ENCODE measurements at places on chromosomes 3 and 15.

GRCh38 chr15:28002136-28002861 is 96.8 kb downstream of the OCA2 start:
- no peak for DNase-seq

- DNase-seq = no peak
Measured at GRCh38 chr3:189635339-189635738, 4.2 kb downstream of the TP63 start.

DNA sequence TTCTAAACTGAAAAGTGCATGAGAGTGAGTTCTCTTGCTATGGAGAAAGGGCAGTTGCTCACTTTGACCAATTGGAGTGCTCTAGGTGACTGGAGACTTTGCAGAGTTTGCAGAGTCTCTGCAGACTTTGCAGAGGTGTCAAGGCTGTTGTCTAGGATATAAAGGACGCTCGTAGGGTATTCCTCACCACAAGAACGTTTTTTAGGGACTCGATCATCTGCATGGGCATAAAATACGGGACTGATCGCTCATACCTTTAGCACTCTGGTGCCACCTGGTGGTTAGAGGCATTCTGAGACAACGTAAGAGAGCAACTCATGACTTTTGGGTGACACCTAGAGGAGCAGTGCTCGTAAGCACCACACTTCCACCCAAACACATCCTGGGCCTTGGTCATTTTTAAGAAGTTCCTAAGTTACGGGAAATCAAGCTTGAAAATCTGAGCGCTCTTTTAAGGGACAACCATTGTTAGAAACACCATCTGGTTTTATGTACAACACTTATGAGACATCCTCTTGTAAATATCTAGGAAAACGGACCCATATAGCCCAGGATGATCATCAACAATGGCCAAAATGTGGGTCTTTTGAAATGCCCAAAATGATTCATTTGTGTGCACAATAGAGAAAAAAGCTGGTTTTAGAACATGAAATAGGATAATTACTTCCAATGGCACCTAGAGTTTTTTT is 51.6 kb upstream of the XCR1 start:
- peak; percentile 79 for DNase-seq

DNA sequence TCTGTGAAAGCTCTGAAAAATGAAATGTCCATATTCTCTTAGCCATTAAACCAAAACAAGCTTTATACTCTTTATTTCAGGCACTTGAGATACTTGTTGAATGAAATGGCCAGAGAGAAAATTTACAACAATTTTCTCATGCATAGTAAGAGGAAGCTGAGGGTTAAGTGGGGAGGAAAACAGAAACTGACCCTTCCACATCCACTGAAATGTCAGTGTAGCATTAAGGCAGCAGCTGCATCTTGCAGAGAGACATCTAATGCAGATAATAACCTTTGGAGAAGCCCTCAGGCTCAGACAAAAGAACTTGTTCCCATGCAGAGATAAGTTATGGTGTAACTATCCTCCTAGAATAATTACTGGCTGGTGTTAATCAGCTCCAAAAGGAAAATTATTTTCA is 34.0 kb downstream of the ZDHHC23 start:
- DNase-seq = no peak

DNA sequence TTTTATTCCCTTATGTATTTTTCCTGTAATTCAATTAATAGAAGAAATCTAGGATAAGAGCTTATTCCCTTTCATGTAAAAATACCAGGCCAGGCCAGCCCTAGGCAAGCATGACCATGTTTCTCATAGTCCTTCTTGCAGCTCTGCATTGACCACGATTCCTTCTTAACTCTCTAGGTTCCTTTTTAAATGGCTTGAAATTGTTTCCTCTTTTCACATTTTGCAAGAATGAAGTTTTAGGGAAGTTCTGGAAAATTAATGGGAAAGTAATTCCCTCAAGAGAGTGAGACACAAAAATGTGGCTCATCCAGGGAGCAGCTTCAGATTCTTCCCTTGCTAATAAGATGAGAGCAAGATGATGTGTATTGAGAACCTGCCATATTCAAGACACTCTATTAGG is 116.5 kb upstream of the FGF7 start:
- DNase-seq = no peak

- DNase-seq = no peak
Measured at GRCh38 chr15:39358441-39359041, 222.3 kb upstream of the THBS1 start.

GRCh38 chr15:95630683-95631082 is 699.8 kb upstream of the NR2F2 start:
- no peak for DNase-seq

GRCh38 chr3:73664389-73664788 is 39.6 kb upstream of the PDZRN3 start:
- no peak for DNase-seq

DNA sequence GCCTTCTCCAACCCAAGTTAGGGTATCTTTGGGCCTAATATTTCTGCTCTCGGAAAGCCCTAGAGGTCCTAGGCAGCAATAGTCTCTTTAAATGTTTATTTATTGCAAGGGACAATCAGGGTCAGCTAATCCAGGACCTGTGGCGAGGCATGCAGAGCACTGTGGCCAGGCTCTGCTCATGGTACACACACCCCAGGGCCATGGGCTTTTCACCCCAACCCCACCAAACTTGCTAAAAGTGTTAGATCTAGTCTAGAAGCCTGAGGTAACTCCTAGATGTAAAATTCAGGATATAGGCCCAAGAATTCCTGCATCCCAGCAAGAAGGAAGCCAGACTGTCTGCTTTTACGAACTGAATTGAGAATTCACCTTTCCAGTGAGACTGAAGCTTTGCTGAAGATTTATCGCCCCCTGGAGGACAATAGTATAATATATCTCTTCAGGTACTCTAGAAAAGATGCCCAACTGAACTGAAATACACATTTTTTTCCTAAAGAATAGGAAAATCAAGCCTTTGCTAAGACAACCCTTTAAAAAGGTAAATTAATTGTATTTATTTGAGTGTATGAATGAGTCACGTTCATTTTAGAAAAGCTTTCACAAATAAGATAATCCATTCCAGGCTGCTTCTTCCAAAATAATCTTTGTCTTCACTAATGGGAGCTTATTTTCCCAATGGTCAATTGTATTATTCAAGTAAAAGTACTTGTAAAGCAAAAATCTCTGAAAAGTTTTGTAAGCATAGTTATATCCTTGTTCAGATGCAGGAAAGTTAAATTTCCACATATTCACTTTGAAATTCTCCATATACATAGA is 89.8 kb downstream of the LRRC3B start:
- no peak for DNase-seq

GRCh38 chr15:101599091-101599490 is 53.1 kb downstream of the TM2D3 start:
- no peak for DNase-seq

GRCh38 chr3:70180664-70181063 is 131.8 kb downstream of the MDFIC2 start:
- DNase-seq = no peak

GRCh38 chr3:148513096-148513543 is 184.6 kb upstream of the AGTR1 start:
- no peak for DNase-seq

DNA sequence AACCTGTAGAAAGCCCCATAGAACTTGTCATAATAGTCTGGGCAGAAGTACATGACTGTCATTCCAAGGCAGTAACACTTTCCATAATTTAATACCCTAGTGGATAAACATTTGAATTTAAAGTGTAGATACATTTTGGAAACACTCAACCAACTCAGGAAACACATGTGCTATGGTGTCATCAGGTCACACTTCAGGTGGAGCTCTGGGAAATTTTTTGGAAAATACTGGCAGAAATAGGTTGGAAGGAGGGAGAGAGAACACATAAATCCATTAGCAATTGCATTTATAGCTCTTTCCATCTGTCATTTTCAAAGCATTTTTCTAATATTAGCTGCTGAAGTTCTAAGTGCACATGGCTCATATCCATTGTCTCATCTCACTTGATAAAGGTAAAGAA is 135.7 kb downstream of the MEIS2 start:
- DNase-seq = no peak

- no peak for DNase-seq
Measured at GRCh38 chr3:168071591-168072322, 24.0 kb downstream of the GOLIM4 start.

DNA sequence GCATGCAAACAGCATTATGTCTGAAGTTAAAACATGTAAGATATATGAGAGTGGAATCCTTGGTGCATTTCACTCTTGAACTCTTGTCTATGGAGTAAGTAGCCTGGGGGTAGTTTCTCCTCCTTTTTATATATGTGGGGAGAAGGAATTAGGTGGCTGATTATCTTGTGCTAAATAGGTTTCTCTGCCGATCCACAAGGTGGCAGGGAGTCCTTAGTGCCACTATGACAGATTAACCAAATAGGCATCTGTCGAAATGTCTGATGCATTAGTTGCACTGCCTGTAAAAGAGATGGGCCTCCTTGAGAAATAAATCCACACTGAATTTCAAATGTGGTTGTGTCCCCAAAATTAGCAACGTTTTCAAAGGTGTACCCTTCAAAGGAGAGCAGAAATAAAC is 170.1 kb downstream of the CNTN4 start:
- DNase-seq = no peak

- DNase-seq = no peak
Measured at GRCh38 chr15:65067645-65068402, at the start of gene RASL12. Gene RASL12 (minus strand): TSS chr15:65067991. CDS start chr15:65067835, 156 bp downstream.

DNA sequence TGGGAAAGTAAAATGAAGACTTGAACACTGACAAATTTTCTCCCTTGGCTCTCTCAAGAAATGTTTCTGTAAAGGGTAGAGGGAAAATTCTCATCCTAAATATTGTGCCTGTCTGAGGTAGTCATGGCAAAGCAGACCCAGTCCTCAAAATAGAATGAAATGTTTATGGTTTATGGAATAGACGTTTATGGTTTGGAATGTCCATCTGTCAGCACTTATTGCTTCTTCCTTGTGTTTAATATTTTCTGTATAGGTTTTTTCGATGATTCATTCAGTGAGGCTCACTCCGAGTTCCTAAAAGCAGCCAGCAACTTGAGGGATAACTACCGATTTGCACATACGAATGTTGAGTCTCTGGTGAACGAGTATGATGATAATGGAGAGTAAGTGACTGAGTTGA is 13.9 kb downstream of the ELL3 start:
- no peak for DNase-seq

DNA sequence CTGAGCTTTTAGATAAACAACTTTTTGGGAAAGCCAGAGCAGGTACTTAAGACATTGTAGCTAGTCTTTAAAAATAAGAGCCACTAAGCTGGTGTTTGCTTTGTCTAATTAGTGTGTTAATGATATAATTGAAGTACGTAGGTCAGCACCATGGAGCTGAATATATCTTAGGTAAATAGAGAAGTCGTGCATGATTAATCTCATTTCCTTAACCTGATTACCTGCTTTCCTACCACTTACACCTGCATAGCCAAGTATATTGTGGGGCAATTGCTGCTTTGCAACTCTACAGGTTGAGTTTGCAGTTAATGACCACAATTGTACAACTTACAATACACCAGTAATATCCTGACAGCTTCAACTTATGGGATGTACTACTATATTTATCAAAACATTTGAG is 17.6 kb upstream of the TOPAZ1 start:
- DNase-seq = no peak

- no peak for DNase-seq
Measured at GRCh38 chr3:40096661-40097111, 212.8 kb upstream of the EIF1B start.

DNA sequence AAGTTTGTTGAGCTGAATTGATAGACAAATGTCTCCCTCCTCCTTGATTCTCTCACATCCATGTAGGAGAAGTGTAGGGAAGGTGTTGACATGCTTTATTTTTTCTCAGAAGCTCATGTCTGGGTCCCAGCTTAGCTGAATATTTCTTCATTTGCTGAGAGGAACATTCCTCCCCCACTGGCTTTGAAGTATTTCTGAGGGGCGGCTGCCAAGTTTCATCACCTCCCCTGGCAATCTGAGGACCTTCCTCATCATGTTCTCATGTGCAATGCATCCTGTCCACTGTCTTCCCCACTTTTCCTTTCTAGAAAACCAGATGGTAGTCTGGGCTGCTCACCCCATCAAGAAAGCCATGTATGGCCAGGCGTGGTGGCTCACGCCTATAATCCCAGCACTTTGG is 168.9 kb upstream of the RGMA start:
- DNase-seq = no peak

- no peak for DNase-seq
Measured at GRCh38 chr15:95610945-95611344, 719.6 kb upstream of the NR2F2 start.

DNA sequence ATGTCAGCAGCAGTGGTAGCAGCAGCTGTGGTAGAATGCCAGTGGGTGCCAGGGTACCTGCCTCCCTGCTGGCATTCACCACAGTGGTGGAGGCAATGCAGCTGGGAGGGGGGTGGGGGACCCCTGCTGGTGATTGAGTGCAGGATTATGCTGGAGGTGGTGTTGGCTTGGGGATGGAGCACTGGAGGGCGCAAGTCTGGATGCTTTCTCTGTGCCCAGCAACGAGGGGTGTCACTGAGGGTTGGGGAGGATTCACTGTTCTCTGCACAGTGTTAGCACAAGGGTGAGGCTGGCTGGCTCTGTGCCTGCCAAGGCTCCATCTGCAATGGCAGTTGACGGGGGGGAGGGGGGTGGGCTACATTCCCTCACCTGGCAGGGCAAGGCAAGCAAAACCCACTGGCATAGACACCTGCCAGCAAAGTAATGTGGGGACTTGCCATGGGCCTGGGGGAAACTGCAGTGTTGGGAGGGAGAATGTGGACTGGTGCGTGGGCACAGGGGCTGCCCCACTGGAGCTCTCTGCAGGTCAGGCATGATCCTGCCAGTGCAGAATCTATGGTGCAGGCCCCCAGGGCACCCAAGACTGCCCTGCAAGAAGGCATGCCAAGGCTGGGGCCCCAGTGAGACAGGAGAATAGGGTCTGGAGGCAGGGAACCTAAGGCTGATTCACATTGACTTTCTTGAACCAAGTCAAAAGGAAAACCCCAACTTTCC is 64.3 kb downstream of the MINDY4B start:
- DNase-seq = no peak

DNA sequence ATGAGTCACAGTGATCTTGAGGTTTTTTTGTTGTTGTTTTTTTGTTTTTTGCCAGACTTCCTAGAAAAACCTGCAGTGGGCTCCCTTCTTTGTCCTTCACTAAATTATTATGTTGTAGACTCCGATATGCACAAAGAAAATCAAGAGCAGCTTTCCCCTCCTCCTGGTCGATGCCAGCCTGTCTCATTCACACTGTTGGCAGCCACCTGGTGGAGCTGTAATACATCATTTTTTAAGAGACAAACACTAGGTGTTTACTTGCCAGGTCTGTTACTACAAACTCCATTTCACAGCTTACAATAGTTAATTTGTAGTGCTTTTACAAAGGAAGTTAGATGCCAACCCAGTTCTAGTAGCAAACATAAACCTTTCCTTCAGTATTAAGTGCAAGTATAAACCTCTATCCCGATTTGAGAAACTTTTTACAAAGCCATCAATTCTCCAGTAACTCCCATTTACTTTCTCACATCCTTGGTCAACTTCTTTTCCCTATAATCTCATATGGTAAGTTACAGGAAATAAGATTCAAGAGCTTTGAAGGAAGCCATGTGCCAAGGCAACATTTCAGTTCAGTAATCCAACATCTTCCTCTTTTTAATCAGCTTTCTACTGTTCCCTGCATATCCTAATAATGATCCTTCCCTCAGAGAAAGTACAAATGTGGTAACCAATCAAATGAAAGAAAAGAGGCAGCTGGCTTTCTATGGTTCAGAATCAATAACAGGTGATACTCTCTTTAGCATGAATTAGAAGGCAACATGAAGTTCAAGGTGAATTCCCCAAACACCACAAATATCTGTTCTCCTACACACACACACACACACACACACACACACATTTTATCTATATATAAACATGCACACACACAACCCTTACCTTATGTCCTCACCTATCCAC is 14.0 kb downstream of the AAGAB start:
- no peak for DNase-seq

- no peak for DNase-seq
Measured at GRCh38 chr3:195911946-195912270, 3.6 kb upstream of the TNK2 start.

GRCh38 chr3:127970966-127971592 is 56.0 kb downstream of the KBTBD12 start:
- no peak for DNase-seq
